ENCODE measurements at places on chromosomes 7 and 10.

DNA sequence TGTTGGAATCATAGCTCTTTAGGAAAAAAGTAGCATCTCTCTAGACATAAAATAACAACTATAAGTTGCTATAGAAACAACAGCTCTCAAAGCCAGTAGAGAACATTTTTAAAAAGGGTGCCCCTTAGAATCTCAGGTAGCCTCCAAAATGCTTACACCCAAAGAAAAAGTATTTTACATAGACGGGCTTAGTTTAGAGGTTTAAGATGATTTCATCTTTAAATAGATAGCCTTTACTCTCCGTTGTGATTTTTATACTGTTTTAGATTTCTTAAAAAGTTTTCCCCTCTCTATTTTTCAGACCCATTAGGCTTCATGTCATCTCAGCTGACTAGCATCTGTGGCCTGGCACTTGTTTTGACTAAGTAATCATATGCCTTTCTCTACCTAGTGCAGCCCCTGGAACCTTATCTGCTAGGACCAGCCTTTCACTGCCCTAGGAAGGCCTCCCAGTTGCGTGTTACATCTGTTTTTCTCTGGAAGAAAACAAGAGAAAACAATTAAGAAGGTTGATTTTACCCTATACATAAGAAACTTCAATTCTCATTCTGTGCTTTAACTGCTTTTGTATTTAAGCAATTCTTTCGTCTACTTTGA is 6.9 kb upstream of the BPGM start:
- no peak for DNase-seq

DNA sequence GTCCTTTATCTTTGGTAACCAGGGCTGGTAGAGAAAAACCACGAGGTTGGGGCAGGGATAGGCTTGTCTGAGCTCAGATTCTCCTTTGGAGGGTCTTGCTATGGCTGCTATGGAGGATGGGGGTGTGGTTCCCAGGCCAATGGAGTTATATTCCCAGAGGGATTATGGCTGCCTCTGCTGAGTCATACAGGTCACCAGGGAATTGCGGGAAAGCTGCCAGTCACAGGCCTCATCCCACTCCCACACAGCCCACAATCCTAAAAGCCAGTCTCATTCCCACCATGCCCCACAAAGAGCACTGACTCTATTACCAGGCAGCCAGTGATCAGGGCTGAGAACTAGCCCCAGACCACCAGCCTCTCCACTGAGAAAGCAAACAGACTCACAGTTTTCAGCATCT is 316.6 kb upstream of the TMEM229A start:
- no peak for DNase-seq

DNA sequence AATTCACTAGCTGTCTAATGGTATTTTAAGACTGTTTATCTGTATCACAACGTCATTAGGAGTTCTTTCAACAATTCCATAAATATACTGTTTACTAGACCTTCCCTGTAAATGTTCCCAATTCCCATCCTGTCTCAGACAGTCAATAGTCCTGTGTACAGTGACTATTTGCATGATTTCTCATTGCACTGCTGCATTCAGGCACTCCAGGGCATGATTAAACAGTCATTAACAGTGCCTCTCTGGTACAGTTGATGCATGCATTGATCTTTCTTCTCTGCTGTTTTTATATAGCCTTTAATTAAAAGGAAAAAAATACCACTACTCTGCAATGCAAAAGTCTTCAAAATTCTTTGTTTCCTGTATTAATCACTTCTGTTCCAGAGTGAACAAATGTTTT is 51.5 kb upstream of the MTURN start:
- no peak for DNase-seq

DNA sequence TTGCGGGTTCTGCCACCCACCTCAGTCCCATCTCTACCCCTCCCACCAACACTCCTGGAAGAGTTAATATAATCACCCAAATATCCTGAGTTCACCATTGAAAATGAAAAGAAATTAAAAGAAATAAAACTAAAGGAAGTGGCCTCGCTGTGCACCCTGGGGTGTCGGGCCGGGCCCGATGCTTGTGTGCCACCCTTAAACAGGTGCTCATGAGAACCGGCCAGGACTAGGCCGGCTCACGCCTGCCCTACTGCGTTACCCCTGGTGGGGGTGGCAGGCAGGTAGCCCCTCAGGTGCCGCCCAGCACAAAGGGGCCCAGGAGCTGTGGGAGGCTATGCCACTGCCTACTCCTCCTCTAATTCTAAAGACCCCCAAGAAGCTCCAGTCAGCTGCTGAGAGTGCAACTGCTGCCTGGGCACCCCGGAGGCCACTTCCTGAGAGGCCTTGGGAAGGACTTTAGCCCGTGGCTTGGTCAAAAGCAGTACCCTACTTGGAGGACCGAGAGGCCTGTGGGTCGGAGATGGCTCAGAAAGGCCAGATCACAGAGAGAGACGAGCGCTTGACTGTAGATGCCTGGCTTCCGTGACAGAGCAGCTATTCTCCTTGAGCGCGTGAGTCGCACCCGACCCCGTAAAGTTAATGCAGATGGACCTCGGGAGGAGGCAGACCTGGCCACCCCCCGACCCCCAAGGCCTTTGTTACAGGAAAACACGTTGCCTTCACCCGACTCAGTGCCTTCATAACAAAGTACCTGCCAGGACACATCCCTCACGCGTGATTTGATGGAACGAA is 51.0 kb upstream of the PPP2R2D start:
- DNase-seq = no peak

GRCh38 chr7:13897819-13898218 is 91.6 kb downstream of the ETV1 start:
- DNase-seq = no peak
